T-helper 1 cell treated with Interleukin-12 subunit alpha and Interleukin-12 subunit beta and Interleukin-4 antibody, amounts not matched to agents 30 ng/mL and 1 ng/mL, for 36 hours (primary cell): ENCODE measurements at places on chromosomes 5 and 9. TPM values are rescaled to one million over a fixed set of nuclear protein-coding genes. Genes with fewer than 3 reads are reported as not detected.

The PCDHGC4 gene
- total RNA-seq, result 0.37 TPM in 1 of 2 replicates, not detected in the other

The IRX1 gene
- total RNA-seq, result not detected in 2 replicates

The GRM6 gene
- total RNA-seq, result not detected in 2 replicates

The FBXL7 gene
- total RNA-seq, result not detected in 2 replicates

The LCN1 gene
- total RNA-seq, result not detected in 2 replicates

The HSD17B3 gene
- total RNA-seq, result not detected in 2 replicates

The PCDHA9 gene
- not detected in 2 replicates for total RNA-seq

The FBP2 gene
- total RNA-seq, result not detected in 2 replicates

The CDC25C gene
- 7.5 and 9.1 TPM in 2 replicates for total RNA-seq

The BTNL9 gene
- not detected in 2 replicates for total RNA-seq

The PFDN1 gene
- 56.7 and 57.5 TPM in 2 replicates for total RNA-seq

The CCL27 gene
- 0.39 TPM in 1 of 2 replicates, not detected in the other for total RNA-seq

The TAF1L gene
- total RNA-seq, result 0.02 TPM in 1 of 2 replicates, not detected in the other

The SV2C gene
- total RNA-seq, result 0.07 and 0.17 TPM in 2 replicates

The NIPAL4 gene
- total RNA-seq, result 0.54 and 1.0 TPM in 2 replicates

The IGFBPL1 gene
- total RNA-seq, result not detected in 2 replicates

The CEL gene
- 1.5 and 1.8 TPM in 2 replicates for total RNA-seq

The PROB1 gene
- 5.2 TPM in 2 replicates for total RNA-seq

The CNTLN gene
- 1.6 TPM in 2 replicates for total RNA-seq

The PALM2AKAP2 gene
- 5.2 and 8.2 TPM in 2 replicates for total RNA-seq

The IL5 gene
- total RNA-seq, result 0.34 and 0.39 TPM in 2 replicates

The S100Z gene
- 3.1 and 3.3 TPM in 2 replicates for total RNA-seq

The GFI1B gene
- total RNA-seq, result not detected in 2 replicates

The SMARCA2 gene
- 205 and 206 TPM in 2 replicates for total RNA-seq

The SOX30 gene
- 0.10 and 0.12 TPM in 2 replicates for total RNA-seq

The PCDHA7 gene
- not detected in 2 replicates for total RNA-seq

The LPAR1 gene
- not detected in 2 replicates for total RNA-seq

The OTP gene
- total RNA-seq, result not detected in 2 replicates

The FRMD3 gene
- total RNA-seq, result 0.54 and 0.74 TPM in 2 replicates

The CERCAM gene
- total RNA-seq, result 0.88 and 1.7 TPM in 2 replicates

The PLPP7 gene
- not detected in 2 replicates for total RNA-seq
